ENCODE measurements at places on chromosomes 11 and 22.

DNA sequence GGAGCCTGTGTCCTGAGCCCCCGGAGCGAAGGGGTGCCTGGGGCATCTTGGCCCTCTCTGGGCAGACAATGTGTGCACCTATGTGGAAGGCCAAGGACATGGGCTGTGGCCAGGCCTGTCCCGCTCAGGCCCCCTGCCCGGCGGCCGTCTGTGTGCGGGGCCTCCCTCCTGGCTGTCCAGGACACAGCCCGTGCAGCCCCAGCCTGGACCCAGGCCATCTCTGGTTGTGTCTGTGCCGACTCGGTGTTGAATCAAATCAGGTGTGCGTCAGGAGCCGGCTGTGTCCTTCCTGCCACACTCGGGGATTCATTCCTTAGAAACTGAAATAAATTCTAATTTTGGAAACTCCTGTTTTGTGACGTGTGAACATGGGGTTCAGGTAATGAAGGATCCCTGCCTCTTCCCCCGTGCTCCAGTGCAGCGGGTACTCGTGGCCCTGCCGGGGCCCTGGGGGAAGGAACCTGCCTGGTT lies 1.5 kb upstream of the SELENOO start:
- DNase-seq: no peak

- DNase-seq: no peak
Observed at GRCh38 chr11:37512156-37512780, 914.2 kb upstream of the RAG2 start.

DNA sequence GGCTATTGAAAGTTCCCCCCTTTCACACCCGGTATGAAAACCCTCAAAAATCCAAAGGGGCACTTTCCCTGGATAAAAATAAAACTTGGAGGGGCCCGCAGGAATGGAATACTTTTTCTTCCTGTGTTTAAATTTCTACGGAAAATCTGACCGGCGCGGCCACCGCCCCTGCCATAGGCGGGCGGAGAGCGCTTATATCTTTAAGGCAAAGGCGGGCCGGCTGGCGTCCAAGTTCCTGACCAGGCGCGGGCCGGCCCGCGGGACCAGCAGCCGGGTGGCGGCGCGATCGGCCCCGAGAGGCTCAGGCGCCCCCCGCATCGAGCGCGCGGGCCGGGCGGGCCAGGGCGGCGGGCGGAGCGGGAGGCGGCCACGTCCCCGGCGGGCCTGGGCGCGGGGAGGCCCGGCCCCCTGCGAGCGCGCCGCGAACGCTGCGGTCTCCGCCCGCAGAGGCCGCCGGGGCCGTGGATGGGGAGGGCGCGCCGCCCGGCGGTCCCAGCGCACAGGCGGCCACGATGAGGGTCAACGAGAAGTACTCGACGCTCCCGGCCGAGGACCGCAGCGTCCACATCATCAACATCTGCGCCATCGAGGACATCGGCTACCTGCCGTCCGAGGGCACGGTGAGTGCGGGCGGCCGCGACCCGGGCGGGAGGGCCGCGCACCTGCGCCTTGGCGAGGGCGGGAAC lies at the start of gene ANO1:
Gene ANO1, plus strand, starts transcription at position 223 of the 686 bp plus-strand sequence. Its CDS starts 290 bp downstream, at position 513.
- DNase-seq: no peak

DNA sequence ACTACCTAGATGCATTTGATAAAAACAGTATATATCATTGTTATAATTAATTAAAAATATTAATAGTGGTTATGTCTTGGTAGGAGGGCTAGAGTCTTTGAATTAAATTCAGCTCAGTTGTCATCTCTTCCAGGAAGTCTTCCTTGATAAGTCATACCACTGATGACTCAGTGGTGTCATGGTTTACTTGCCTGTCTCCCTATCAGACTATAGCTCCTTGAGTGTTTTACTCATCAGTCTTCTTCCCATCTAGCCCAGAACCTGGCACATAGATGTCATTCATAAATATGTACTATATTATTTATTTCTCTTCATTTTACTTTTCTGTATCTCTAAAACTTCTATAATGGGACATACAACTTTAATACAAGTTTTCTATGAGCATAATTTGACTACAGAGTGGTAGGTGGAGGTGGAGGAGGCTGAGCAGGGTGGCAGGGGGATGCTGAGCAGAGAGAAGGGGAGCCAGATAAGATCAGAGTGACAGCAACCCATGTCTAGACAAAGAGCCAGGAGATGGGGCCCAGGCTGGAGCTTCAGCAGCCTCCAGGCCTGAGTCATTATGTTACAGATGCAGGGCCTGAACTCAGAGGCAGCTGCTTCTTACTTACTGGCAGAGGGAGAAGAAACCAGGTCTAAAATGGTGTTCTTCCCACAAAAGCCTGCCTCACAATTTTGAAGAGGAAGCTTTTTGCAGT lies 82.3 kb upstream of the PHOX2A start:
- no peak for DNase-seq

DNA sequence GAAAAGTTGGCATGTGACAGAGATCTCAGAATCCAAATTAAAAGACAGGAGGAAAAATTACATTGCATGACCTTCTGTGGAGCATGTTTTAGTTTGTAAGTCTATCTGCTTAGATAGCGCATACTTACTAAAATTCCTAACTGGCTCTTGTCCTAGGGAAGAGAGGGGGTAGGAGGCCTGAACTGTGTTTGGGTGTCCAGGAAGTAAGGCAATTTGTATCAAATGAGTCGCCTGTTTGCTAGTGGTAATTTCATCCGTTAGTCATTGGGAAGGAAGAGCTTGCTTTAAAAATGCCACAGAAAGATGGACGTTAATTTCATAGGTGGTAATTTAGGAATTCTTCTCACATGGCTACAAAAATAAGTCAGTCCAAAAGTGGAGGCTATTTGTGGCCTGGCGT lies 18.5 kb downstream of the GRK3 start:
- no peak for DNase-seq

- DNase-seq: no peak
Observed at GRCh38 chr11:69910519-69911309, 91.5 kb upstream of the FGF3 start.

DNA sequence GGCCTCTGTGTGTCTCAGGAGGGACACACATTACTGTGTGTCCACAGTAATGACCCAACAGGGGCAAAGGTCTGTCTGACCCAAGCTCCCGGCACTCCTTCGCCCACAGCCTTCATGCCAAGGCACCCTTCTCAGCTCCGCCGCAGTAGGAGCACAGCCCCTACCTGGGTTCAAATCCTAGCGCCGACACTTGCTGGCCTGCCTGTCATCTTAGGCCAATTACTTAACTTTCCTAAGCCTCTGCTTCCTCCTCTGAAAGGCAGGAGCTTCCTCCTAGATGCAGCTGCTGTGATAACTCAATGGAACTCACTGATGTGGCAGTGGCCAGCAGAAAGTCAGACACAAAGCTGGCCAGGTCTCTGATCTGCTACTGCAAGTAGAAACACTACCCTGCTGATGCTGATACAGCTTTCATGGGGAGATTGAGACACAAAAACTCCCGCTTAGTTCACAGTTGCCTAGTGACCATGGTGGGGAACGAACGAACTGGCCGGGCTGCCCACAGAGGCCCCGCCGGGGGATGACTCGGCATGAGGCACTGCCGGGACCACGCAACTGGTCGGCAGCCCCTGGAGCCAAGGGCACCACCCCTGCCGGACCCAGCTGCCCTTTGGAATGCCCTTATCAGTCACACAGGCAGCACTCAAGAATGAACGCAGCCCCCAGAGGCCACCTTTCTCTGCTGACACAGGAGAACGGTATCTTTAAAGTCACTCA lies 8.1 kb downstream of the EHD1 start:
- no peak for DNase-seq

DNA sequence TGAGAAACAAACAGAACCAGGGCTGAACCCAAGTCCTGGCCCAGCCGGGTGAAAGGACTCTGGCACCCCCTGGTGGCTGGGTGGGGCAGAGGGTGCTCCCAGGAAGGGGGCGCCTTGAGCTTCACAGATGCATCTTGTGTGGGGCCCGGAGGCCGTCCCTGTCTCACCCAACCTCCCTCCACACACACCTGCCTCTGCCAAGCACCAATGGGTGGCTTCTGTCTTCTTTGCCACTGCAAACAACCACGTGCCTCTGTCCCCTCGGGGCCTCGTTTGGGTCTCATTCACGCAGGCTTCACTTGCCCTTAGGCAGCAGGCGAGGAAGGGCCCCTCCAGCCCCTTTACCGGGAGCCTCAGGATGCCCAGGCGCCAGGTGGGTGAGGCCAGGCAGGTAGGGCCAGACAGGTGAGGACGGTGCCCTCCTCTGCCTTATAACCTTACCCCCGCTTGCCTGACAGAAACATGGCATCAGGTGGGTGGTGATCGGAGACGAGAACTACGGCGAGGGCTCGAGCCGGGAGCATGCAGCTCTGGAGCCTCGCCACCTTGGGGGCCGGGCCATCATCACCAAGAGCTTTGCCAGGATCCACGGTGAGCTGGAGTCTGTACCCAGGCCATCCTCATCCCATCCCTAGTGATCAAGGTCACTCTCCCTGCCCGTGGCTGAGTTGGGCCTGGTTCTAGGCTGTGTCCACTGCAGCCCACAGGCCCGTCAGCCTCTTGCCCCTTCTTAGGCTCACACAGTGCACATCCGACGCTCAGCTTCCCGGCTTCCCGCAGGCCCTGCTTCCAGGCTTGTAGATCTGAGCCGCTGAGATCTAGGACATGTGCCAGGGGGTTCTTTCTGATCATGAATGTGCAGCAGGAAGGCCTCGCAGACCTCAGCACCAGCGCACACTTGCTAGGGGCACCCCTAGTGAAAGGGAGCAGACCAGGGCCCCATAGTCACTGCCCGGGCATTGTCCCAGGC lies 17.2 kb downstream of the POLR3H start:
- peak; percentile 65 for DNase-seq

DNA sequence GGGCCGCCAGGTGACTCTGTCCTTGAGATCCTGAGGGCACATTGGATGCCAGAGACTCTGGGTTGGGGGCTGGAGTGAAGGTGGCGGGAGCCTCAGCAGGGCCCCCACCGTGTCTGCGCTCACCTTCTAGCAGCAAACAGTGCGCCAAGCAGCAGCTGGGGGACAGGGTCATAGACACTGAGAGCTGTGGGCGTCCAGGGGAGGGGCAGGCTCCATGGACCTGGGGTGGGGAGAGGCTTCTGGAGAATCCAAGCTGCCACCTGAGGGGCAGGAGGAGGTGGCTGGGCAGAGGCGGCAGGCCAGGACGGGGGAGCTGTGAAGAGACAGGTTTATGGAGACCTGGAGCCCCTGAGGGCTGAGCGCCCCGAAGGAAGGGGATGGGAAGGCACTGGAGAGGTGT lies 8.0 kb downstream of the PHRF1 start:
- DNase-seq: no peak

DNA sequence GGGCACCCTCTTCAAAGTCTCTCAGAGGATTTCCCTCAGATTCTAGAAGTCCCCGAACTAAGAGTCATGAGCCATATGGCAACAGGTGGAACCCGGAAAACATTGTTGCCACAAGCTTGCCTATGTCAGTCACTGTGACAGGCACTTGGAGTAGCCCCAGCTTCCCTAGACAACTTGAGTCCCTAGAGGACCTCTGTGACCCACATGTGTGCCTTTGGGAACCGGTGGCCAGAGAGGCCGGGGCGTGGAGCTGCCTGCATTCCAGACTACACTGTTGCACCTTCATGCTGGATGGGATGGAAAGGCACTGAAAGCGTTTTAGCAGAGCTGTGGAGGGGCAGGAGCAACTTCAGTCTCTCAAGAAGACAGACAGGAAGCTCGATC lies 12.1 kb downstream of the SLC37A2 start:
- no peak for DNase-seq

GRCh38 chr11:107998761-107999160 lies 9.9 kb upstream of the CUL5 start:
- no peak for DNase-seq

DNA sequence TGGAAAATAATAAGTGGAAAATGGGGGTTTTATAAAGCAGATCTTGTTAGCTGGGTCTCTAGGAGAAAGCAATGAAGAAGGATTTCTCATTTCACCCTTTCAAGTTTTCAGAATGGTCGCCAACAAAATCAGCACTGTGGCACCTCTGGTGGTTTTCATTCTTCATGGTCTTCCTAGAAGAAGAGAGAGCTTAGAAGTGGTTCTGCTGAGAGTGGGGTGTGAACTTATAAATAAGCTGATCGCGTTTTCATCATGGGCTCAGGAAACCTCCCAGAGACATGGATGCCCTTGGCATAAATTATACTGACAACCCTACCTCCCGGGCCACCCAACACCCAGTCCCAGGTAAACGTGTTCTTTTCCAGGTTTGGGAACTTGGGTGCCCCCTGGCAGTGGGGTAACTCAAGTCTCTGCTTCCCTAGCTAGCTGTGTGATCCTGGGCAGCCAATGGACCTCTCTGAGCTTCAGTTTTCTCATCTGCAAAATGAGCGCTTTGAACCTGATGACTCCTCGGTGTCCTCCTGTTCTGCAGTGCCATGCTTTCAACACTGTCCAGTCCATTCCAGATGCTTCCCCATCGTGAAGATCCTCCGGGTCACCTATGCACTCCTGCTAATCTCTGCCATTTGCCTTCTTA lies 72.6 kb upstream of the GRAMD1B start:
- no peak for DNase-seq

- no peak for DNase-seq
Observed at GRCh38 chr11:130513132-130513531, 64.7 kb downstream of the ADAMTS15 start.

DNA sequence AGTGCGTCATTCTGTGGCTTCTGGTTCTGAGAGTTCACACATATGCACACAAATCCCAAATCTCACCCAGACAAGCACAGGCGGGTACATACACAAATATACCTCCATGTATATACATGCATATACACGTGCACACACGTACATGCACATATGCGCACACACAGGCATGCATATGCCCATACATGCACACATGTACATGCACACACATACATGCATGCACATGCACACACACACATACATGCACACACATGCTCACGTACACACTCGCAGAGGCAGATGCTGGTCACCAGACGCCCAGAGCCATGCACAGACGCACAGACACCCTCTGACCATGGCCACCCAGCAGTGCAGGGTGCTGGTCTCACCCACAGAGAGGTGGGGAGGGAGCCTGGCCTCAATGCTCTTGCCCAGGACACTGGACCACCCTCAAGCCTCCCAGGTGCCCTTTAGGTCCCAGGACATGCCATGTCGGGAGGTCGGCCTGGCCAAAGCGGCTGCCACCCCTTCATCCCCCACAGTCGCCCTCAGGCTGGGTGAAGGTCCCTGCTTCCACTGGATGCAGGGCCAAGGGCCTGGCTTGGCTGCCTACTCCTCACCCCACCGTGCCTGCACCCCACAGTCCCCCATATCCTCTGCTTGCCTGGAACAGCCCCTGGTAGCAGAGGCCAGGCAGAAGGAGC lies 9.5 kb downstream of the DUSP8 start:
- no peak for DNase-seq

- DNase-seq: no peak
Observed at GRCh38 chr11:115217726-115218311, 286.4 kb downstream of the CADM1 start.

- DNase-seq: no peak
Observed at GRCh38 chr11:134276396-134277182, 410 bp downstream of the GLB1L3 start.

DNA sequence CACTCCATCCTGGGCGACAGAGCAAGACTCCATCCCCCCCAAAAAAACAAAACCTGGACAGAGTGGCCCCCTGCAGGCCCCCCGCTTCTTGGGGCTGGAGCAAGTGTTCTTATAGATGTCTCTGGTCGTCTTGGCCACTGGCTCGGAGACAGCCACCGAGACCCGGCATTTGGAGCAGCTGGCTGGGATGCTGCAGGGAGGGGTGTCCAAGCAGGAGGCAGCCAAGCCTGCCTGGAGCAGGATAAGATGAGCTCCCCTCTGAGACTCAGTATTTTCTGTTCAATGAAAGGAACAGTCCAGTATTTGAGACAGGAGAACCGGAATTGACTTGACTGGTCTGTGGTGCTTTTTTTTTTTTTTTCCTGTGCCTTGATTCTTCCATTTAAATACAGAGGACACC lies 44.5 kb downstream of the BCR start:
- DNase-seq: no peak
